Fibroblast of lung (primary cell): ENCODE measurements at places on chromosomes 12 and 14. TPM values are rescaled to one million over a fixed set of nuclear protein-coding genes. Genes with fewer than 3 reads are reported as not detected.

- no peak for DNase-seq
These were observed 119.2 kb upstream of the DAAM1 start for GRCh38 chr14:59069163-59069854.

DNA sequence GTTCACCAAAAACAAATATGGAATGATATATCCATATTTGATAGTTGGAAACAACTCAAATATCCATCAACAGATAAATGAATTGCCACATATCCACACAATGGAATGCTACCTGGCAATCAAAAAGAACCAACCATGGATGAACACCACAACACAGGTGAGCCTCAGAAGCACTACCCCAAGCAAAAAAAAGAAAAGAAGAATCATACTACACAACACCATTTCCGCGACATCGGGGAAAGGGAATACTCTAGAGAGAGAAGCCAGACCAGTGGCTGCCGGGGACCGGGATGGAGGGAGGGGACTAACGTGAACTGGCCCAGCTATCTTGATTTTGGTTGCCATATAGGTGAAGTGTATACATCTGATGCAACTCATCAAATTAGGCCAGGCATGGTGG is 41.4 kb downstream of the SCARB1 start:
- no peak for DNase-seq

The RPL10L gene
- total RNA-seq = not detected in 2 replicates

- DNase-seq = no peak
These were observed 312.1 kb downstream of the VRK1 start for GRCh38 chr14:97109234-97109633.

DNA sequence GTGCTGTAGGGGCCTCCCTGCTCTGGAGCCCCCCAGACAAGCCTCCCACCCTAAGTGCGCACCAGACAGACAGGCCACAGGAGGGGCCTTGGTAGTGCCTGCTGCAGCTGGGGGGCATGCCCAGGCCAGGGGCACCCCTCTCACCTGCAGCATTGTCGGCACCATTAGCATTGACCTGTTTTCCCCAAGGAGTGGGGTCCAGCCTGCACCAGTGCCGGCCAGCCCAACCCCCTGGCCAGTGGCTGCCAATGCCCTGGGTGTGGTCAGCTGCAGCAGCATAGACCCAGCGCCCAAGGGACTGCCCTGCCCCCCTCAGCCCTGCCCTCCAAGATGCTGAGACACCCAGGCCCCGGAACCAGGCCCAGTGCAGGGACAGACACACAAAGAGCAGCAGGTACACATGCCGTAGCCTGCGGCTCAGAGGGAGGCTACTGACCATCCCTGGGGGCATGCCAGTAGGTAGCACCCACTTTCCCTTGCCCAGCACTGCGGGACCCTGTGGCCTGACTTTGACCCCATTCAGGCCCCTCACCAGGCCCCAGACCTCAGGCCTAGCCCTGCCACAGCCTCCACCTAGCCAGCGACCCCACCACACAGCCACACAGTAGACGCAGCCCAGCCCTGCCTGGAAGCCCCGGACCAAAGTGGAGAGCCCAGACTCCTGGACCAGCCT is 1.0 kb downstream of the AHNAK2 start:
- no peak for DNase-seq

DNA sequence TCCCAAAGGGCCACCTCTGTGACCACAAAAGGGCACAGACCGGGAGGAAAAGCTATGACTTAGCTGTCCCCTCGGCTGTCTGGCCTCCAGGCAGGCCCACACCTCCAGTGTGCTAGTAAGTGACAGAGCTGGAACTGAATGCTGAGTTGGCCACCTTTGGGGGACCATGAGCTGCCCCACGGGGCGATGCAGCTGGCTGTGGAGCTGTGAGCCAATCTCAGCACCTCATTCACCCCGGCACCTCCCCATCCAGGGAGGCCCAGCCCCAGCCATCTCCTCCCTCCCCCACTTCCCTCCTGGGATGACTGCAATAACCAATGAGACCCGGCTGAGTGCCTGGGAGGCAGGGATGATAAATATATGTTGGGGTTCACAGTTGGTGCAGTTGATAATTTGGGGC is 12.2 kb upstream of the TESC start:
- DNase-seq = no peak

GRCh38 chr12:68163560-68164081 is 4.1 kb upstream of the IFNG start:
- DNase-seq = no peak

- peak; percentile 41 for DNase-seq
These were observed 486.7 kb downstream of the APAF1 start for GRCh38 chr12:99131751-99132199.

DNA sequence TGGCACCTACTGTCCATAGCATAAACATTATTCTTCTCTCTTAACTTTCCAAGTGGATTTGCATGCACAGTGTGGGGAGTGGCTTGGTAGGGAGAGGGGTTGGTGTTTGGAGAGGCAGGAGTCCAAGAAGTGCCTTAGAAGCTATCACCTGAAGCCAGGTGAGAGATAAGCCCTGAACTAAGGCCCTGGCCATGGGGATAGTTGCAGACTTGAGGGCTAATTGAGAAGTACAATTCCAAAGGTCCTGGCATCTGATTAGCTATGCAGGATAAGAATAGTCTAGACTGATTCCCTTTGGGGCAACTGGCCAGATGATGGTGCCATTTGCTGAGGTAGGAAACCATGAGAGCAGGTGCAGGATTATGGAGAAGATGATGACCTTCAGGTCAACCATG is 2.0 kb upstream of the PCK2 start:
- no peak for DNase-seq

The CATSPERB gene
- under 0.01 TPM in 1 of 2 replicates, not detected in the other for total RNA-seq

GRCh38 chr12:10018386-10018785 is 8.0 kb downstream of the CLEC12B start:
- DNase-seq = peak; percentile 66
